ENCODE measurements at places on chromosomes 2 and 18.

GRCh38 chr2:237556773-237557632 is 9.4 kb upstream of the PRLH start:
- DNase-seq: no peak

DNA sequence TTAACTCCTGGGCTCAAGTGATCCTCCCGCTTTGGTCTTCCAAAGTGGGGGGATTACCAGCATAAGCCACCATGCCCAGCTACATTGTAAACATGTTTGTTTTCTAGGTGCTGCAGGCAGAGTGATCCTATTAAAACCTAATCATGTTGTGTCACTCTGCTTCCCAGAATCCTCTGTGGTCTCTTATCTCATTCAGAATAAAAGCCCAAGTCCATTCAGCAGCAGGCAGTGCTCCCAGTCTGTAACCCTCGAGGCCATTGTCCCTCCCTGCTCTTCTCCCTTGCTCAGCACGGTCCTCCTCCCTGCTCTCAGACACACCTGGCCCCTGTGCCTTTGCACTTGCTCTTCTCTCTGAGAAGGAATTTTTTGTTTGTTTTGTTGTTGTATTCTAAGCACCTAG is 11.1 kb upstream of the CABYR start:
- DNase-seq: no peak

DNA sequence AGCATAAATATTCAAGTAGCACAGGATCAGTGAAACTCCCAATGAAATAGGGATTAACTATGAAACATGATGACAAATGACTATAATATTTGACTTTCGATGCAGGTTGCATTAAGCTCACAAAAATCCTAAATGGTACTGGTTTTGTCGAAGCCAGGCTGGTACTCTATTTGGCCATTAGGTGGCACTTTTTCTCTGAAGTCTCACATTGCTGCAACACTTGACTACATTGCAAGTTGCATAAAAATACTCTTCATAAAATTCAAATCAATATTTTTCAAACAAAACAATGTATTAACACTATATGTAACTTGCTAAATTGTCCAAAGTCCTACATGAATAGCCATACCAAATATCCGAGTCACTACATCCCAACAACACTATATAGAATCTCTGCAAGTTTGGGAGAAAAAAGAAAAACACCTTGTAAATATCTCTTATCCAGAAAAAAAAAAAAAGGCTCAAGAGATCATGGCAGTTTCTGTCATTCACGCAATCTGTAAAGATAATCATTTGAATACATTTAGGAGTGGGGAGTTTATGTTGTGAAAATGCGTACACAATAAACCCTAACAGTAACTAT is 9.5 kb downstream of the RTTN start:
- no peak for DNase-seq

GRCh38 chr2:184927040-184927439 is 328.7 kb downstream of the ZNF804A start:
- no peak for DNase-seq

GRCh38 chr2:4962419-4962818 is 729.8 kb upstream of the SOX11 start:
- DNase-seq: no peak

GRCh38 chr2:12827721-12828120 is 111.0 kb downstream of the TRIB2 start:
- DNase-seq: no peak

- no peak for DNase-seq
Measured at GRCh38 chr18:11985586-11985985, 4.3 kb downstream of the IMPA2 start.

- DNase-seq: no peak
Measured at GRCh38 chr2:150107816-150108215, 379.7 kb downstream of the RND3 start.

- no peak for DNase-seq
Measured at GRCh38 chr2:138713504-138713903, 66.7 kb downstream of the NXPH2 start.

DNA sequence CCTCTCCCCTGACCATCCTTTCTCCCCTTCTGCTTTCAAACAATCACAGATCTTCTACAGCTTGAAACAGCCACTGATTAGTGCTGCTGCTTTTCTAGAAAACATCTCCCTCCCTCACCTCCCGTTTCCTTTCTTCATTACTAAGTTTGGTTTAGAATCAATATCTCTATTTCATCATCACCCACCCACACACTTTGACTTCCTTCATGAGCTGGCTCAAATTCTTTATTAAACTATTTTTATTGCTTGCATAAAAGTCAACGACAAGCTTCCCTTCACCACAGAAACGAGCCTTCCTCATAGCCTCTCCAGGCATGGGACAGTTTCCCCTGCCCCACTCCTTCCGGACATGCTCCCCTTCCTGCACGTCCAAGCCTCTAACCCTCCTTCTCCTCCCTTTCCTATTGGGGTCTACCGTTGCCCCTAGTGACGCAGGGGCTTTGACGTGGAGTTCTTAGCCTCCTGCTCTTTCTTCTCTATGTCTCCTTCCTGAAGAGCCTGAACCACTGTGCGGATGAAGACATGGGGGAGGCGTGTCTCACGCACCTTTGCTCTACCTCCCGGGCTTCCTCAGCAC is 172.0 kb downstream of the AFF3 start:
- DNase-seq: no peak

DNA sequence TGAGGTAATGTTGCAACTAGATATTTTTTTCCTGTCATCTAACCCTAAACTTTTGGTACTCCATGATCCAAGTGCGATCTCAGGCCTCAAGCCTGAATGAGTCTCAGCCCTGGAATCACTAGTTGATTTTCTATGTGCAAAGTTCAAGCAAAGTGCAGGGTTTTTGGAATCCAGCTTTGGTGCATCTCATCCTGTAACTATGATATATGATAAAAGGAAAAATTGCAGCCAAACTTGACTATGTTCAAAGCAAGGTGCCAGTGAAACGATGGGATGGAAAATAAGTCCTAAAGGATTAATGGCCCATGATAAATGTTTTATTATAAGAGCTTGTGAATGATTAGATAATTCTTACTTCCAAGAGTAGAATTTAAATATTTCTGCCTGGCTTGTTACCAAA is 78.9 kb upstream of the NT5C1B start:
- no peak for DNase-seq

DNA sequence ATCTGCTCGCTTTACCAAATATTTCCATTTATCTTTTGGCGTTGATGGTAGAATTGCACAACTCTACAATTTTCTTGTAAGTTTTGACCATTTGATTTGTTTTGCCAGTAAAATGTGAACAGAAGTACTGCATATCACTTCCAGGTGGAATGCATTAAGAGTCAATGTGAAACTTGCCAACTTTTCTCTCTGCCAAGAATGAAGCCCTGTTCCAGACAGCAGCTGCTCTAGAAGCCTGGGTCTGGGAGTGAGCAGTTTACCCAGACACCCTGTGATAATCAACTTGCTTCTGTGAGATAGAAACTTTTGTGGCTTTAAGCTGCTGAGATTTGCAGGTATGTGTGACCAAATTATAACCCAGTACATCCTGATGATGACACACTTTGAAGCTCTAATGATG is 115.9 kb upstream of the SYT4 start:
- no peak for DNase-seq

DNA sequence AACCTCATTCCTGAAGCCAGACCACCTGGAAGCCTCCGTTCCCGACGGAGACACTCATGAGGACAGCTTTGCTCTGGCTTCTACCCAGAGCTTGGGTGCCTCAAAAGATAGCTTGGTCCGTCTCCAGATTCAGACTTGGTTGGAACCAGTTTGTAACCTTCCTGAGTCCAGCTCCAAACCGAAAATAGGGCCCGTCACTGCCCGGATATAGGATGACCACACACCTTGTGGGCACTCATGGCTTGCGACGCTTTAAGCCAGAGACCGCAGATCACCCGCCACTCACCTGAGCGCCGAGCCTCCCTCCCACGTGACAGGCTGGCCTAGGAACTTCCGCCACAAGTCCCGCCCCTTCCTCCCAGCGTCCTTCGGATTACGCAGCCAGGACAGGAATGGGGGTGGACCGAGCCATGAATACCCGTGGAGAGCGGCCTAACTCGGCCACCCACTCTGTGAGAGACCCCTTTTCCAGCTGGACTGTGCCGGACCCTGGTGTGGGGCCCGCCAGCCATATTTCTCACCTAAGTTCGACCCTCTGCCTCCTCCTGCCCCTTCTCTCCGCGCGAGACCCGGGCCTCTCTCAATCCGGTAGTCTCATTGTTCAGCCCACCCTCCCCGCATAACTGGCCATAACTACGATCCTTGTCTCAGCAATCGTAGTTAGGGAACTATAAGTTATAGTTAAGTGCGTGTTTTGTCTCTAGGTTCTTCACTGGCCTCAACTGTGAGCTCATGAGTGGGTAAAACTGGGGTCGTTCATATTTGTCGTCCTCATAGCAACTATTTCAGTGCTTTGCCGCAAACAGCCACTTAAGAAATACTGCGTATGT is at the start of gene MPV17:
Gene MPV17, minus strand, starts transcription at position 332 of the 830 bp plus-strand sequence. CDS start 580 bp downstream, outside the sequence.
- DNase-seq: peak; percentile 90

- DNase-seq: no peak
Measured at GRCh38 chr2:160252278-160252887, 52.3 kb upstream of the ITGB6 start.

DNA sequence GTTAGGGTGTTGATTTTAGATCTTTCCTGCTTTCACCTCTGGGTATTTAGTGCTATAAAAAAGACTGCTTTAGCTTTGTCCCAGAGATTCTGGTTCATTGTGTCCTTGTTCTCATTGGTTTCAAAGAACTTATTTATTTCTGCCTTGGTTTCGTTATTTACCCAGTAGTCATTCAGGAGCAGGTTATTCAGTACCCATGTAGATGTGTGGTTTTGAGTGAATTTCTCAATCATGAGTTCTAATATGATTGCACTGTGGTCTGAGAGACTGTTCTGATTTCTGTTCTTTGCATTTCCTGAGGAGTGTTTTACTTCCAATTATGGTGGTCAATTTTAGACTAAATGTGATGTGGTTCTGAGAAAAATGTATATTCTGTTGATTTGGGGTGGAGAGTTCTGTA is 167.1 kb upstream of the KYNU start:
- no peak for DNase-seq

DNA sequence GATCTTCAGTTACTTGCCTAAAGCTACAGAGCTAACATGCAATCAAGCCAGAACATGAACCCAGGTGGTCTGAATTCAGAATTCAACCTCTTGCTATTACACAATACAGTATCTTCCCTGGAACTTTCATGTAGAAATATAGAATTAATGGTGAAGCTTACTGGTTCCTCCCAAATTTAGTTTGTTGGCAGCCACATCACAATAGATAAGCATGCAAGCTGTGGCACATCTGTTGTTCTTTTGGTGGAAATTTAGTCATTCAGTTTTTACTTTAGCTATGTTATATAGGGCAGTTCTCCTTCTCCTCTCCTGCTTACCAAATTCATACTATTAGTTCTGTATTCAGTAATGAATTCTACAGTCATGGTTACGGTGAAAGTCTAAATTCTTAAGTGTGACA is 101.0 kb upstream of the RNF152 start:
- DNase-seq: no peak

- DNase-seq: no peak
Measured at GRCh38 chr2:193523662-193524061, 1328.9 kb upstream of the TMEFF2 start.

DNA sequence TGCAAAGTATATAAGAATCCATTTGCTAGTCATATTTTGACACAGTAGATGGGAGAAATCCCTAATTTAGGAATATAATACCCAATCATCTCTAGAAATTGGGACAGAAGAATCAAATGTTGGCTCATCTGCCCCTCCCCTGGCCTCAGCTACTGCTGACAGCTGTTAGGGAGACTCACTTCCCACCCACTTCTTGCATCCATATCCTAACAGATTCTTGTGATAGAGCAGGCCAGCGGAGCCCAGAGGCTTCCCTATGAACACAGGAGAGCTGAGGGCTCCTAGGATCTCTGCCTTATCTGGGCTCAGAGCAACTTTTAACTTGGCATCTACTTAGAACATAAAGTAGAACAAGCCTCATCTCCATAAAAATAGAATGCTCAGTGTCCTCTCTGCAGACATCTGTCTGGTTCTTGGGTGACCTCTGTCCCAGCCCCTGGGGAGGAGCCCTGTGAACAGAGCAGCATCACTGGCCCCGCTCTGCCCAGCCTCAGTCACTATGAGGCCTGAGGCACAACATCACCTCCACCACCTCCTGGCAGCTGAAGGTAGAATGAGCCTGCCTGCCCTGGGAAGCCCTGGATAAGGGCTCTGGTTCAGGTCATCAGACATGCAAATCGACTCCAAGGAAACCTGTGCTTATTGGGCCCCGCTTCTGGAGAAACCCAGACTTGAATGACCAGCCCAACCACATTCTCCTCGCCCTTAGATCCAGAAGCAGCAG is 229.7 kb downstream of the ANKRD36B start:
- no peak for DNase-seq

GRCh38 chr18:27004056-27004829 is 138.7 kb upstream of the AQP4 start:
- DNase-seq: no peak

GRCh38 chr2:226746196-226746800 is 53.3 kb downstream of the IRS1 start:
- DNase-seq: no peak

DNA sequence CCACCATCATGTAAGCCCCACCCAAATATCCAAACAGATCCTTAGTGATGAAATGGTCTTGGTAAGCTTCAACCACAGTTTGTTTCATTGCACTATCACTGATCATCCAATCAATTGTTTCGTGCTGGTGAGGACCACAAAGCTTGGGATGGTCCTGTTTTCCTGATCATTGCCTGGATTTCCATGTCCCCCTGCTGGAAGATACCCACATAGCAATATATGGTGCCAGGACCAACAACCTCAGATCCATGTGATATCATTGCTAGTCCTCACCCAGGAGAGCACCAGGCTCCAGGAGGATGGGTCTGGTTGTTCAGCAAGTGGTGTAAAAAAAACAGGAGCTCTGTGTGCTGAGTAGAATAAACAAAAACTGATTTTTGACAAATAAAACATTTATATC is 206.5 kb upstream of the SH3BP4 start:
- DNase-seq: no peak

DNA sequence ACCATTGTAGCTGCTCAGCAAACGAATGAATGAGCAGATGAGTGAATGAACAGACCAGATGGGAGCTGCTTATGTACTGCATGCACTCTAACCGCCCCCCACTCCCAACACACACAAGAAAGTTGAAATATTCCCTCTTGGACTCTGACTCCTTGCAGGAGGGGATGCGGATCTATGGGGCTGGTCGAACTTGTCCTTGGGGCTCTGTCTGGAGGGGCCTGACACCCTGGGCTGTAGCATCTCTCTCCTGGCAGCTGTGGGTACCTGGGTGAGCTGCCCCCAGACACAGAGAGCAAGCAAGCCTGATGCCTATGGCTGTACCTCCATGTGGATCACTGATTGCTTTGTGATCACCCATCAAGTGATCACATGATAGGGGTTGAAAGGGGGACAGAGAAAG is 192.4 kb upstream of the SMAD2 start:
- no peak for DNase-seq

- DNase-seq: no peak
Measured at GRCh38 chr2:158102446-158102845, 770 bp downstream of the UPP2 start.

DNA sequence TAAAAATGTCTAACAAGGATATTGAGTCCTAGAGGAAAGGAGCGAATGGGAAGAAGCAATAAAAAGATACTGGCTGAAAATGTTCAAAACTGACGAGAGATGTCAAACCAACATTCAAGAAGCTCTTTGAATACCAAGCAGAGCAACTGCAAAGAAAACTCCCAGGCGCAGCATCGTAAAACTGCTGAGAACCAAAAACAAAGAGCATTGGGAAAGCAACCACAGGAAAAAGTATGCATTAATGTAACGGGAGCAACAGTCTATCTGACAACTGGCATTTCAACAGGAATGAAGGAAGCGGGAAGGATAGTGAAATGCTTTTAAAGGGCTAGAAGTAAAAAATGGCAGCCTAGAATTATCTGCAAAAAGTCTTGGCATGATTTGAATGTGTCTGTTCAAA is 53.1 kb downstream of the ADCY3 start:
- no peak for DNase-seq
